ENCODE measurements at places on chromosomes 2 and 18.

DNA sequence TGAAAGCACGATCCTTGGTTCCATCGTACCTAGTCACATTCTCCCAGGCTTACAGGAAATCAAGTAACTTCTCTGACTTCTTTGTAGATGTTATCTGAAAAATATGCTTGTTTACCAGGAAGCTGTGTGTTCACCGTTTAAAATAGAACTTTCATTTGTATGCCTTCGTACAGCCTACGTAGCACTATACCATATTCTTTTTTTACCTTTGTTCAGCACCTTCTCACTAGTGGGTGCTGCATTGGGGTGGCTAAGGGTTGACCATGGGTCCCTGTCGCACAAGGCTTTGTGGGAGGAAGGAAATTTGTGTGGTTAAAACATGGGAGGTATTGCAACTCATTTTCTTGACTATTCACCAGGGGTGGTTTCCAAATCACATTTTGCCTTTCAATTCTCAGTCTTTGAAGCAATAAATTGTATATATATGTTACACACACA lies 16.6 kb downstream of the MALT1 start:
- DNase-seq, result peak; percentile 22

DNA sequence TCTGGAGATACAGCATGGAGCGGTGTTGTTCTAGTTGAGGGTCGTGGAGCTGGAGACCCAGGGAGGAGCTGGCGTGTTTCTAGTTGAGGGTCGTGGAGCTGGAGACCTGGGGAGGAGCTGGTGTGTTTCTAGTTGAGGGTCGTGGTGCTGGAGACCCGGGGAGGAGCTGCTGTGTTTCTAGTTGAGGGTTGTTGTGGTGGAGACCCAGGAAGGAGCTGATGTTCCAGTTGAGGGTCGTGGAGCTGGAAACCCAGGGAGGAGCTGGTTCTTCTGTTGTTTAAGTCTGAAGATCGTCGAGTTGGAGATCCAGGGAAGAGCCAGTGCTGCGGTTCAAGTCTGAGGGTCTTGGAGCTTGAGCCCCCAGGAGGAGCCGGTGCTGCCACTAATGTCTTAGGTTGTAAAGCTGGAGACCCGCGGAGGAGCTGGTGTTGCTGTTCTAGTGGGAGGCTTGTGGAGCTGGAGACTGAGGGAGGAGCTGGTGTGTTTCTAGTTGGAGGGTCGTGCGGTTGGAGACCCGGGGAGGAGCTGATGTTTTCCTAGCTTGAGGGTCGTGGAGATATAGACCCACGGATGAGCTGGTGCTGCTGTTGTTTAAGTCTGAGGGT lies 155.3 kb downstream of the RTP5 start:
- no peak for DNase-seq

- peak; percentile 88 for DNase-seq
These were observed 23.2 kb upstream of the SLC35F6 start for GRCh38 chr2:26740890-26741302.

DNA sequence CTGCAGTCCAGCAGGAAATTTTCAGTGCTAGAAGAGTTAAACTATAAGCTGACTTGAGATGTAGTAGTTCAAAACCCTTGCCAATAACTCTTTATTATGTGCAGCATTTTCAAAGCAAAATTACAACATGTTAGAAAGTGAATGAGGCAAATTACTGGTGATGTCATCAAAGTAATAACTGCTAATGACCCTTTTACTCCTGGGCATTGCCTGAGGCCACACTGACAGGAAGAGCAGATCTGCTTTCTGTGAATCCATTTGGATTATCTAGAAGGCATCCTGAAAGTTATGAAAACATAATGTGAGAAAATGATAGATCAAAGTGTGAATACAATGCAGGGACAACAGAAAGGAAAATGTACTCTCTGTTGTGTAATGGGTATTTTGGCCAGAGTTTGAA lies 139.6 kb upstream of the TRIB2 start:
- no peak for DNase-seq

GRCh38 chr2:197311421-197312033 lies 947 bp upstream of the ANKRD44 start:
- DNase-seq, result peak; percentile 15

- DNase-seq, result no peak
These were observed 34.5 kb upstream of the CSRNP3 start for GRCh38 chr2:165434865-165435496.
